ENCODE measurements at places on chromosomes 3 and 15.

- no peak for DNase-seq
These were observed 37.1 kb upstream of the ST3GAL6 start for GRCh38 chr3:98726084-98726483.

DNA sequence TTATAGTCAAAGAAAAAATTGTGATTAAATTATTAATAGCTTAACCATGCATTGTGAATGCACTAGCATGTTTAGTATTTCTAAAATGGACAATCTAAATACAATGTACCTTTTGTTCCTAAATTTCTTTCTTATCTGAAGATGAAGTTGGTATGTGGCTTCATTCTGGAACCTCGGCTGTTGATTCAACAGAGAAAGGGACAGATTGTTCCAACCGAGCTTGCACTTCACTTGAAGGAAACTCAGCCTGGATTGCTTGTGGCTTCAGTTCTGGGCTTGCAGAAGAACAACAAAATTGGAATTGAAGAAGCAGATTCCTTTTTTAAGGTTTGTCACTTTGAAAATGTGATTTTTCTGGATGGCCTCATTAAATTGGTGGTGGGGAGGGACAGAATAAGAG lies 32.6 kb downstream of the HPS3 start:
- DNase-seq = peak; percentile 69

- DNase-seq = no peak
These were observed 950.1 kb downstream of the TBL1XR1 start for GRCh38 chr3:176247191-176247590.

GRCh38 chr3:96813134-96813819 lies 1.1 kb upstream of the EPHA6 start:
- peak; percentile 77 for DNase-seq

DNA sequence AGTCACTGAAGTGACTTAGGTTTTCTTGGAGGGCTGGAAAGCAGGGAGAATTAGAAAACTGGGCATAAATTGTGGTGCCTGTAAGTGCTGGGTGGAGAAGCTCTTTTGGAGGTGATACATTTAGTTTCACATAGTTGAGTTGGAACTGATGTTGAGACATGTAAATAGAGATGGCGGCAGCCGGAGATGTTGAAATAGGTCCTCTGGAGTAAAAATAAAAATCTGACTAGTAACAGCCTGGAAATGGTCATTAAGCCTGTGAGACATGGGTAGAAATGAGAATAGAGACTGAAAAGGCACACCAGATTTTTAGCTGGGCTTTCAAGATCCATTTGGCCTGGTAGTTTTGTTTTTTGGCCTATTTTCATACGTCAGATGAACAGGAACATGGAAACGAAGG lies 2.9 kb upstream of the NIT2 start:
- DNase-seq = no peak

DNA sequence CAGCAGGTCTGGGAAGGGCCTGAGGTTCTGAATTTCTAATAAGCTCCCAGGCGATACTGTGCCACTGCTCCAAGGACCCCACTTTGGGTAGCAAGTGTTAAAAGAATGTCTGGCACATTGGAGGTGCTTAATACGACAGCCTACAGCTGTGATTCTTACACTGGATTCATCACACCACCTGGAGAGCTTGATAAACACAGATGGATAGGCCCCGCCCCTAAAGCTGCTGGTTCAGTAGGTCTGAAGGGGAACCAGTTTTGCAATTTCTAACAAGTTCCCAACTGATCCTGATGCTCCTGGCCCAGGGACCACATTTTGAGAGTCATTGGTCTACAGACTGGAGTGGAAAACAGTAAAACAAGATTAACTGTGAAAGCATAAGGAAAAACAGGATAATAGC lies 124.8 kb upstream of the ST8SIA2 start:
- DNase-seq = no peak

GRCh38 chr3:65627062-65627461 lies 411.7 kb downstream of the MAGI1 start:
- DNase-seq = no peak

DNA sequence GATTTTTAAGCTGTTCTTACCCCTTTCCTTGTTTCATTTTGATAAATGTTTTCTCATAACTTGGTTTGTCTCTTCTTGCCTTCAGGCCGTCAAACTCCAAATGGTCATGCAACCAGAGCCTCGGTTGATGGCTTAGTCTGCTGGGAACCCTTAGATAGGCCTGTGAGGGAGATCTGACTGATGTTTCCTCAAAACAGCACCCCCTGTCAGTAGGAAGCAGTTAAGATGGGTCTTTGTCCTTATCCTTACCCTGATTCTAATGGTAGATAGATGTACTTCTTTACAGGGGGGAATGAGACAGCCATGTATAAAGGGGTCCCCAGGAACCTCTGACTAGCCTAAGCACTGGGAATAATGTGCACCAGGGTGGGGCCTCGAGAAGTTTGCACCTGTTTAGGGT lies 16.3 kb upstream of the OR5H1 start:
- DNase-seq = peak; percentile 25

GRCh38 chr3:40055361-40055760 lies 246.0 kb downstream of the MYRIP start:
- DNase-seq = no peak

All from SK-MEL-5 (cell line).